HepG2 (cell line): ENCODE measurements at places on chromosomes 11 and 22.
A peak's percentile ranks its signal among the peaks of the same experiment; 100 is the strongest.

DNA sequence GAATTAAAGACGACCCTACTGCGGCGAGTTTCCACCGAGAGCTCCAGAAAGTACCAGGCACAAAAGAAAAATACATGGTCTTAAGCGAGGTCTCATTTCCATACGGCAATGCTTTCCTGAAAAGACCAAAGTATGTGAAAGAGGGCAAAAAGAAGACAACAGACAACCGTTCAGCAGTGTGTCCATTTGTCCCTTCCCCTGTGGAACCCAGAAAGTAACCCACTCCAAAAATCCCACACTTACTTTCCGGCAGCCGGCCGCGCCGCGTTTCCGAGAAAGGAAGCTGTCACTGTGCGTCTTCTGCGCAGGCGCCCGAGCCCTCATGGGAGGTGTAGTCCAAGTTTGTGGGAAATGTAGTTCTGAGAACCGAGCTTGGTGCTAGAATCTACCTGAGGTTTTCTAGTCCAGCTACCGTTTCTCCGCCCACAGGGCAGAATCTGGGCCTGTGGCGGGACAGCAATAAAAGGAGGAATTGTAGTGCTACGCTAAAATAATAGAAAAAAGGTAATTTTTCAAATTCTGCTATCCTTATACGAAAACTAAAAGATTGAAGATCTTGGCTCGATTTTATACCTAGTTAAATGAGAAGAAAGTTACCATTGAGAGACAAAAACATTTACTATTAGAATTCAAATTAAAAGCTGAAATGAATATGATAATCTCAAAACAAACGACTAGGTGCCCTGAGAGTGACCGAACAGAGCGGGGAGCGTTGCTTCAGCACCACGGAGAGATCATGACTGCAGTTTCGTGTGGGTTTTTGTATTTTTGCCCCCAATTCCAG is at the start of gene PUS3:
TSS of gene PUS3 (minus strand) at position 280 of the 784 bp plus-strand sequence. CDS start 6,922 bp downstream, outside the sequence.
- peak; percentile 78 for DNase-seq

DNA sequence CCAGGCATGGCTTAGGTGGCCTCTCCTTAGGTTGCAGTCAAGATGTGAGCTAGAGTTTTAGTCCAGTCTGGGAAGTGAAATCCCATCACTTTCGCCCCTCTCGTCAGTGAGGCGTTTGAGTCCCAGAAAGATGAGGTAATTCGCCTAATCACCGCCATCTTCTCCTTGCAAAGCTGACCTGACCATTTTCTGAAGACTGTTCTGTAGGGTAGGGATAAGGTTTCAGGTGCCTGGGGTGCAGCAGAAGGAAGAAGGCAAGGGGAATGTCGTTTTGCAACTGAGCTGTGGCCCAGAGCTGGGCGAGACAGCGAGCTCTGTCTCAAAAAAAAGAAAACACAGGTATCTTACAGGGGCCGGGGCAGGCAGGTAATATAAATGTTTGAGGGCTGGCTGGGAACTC is 61.7 kb upstream of the CECR2 start:
- DNase-seq = no peak

DNA sequence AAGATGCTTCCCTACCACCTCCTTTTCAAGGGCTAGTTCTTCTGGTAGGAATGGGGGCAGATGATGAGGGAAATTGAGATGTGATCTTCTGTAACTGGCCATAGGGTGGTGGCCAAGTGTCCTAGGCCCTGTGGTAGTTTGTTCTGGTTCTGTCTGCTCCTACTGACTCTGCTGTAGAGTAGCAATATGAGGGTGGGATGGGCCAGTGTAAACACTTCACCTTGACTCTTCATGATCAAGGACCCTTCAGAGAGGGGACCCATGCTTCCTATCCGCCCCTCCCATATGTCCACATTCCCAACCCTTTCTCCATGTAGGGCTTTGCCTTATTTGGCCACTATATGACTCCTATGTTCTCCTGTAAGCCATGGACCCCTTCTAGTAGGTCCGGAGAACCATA is 230.3 kb upstream of the SESN3 start:
- no peak for DNase-seq

DNA sequence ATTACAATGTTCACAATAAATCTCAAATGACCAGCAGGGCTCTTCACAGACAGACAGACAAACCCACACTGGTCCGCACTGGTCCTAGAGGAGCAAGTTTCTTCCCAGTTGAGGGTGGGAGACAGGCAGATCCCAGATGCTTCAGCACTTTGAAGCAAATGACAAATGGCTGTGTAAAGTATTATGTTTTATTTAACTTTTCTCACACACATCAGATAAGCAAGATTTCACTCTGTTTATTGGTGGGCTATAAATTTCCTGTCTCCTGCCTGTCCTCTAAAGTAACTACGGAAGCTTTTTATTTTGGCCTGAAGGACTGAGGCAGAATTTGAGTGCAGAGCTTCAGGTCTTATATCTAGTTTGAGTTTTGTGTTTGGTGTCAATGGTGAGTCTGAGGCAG is 174.7 kb upstream of the MTNR1B start:
- no peak for DNase-seq

DNA sequence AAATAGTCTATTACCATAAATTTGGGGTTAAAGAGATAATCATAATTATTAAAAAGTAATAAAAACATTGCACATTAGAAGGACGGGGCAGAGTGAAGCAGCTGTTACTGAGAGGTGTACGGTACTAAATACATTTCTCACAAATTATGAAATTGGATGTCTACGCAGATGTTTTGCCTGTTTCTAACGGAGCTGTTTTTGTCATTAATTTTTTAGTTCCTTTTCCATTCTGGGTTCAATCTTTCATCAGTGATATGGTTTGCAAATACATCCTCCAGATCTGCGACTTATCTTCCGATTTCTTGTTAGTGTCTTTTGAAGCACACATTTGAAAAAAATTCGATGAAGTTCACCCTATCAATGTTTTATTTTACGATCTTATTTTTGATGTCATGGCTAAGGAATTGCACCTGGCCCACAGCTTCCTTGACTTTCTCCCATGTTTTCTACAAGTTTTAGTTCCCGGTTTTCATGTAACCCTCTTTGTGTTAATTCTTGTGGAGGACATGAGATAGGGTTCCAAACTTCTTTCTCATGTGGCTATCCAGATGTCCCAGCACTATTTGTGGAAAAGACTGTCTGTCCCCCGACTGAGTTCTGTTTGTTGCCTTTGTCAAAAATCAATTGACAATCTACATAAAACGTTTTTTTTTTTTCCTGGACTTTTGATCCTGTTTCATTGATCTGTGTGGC is 21.3 kb upstream of the KRTAP5-6 start:
- peak; percentile 82 for DNase-seq

DNA sequence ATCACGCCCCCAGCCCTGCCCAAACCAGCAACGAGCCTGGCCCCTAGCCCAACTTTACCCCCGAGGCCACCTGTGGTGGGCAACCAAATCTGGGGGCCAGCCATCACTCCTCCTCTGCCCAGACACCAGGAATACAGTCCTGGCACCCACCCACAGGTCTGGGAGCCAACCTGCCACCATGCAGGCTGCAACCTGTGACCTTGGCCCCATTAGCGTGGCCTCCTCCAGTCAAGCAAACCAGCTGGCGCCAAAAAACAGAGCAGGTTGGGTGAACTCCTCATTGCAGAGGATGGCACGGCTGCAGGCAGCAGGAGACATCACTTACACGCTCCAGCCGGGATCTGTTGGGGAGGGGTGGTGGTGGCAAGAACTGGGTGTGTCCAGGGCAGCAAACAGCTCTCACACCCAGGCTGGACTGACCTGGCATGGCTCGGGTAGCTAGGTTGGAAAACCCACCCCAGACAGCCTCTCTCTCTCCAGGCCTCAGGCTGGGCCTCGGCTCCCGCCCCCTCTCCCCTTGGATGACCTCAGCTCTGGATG is 65.5 kb upstream of the TCF20 start:
- DNase-seq = no peak

DNA sequence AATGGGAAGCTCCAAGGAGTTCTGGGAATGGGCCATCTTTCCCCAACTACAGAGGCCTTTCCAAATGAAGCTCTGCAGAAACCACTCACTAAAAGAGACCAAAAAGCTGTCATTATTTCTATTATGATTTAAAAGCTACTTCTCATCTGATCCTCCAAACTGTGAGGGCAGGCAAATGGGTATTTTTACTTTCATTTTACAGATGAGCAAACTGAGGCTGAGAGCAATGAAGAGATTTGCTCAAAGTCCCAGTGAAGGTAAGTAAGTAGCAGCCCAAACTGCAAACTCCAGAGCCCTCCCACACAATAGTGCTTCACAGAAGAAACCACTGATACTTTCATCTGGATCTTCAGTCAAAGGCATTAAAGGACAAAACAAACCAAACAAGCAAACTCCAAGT is 1.4 kb downstream of the RSPH14 start:
- DNase-seq = no peak

- DNase-seq = no peak
These were observed 7.4 kb downstream of the FADD start for GRCh38 chr11:70210530-70210929.

DNA sequence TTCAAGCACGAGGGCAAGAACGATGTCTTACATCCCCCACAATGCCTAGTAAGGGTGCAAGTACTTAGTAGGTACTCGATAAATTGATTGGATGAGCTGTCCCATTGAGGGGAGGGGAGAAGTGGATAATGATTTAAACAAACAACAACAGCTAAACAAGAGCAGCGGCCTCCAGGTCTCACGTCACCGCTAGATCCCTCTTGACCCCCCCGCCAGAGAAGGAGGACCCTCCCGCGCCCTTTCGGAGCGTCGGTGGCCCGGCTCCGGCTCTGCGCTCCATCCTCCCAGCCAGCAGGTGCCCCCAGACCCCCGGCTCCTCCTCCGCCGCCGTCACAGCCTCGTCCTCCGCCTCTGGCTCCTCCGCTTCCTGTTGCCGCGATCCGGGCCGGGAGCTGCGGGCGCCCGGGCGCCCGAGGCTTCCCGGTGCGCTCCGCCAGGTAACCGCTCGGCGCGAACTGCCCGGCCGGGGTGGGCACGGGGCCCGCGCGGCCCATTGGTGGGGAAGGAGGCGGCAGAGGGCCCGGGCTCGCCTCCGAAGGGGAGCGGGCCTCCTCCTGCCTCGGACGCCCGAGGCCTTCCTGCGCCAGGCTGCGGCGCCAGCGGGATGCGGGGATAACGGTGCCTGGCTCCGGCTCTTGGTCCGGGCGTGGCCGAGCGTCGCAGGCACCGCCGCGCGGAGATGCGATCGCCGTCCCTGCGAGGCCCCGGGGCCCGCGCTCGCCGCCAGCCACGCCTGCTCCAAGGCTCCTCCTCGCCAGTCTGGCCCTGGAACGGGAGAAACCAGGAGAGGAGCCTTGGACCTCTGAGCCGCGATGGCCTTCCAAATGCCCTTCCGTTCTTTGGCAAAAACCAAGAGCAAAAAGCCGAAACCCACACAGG is at the start of gene TLCD5:
TSS of gene TLCD5 (plus strand) at position 368 of the 879 bp plus-strand sequence. CDS start 2,143 bp downstream, outside the sequence.
- peak; percentile 53 for DNase-seq

DNA sequence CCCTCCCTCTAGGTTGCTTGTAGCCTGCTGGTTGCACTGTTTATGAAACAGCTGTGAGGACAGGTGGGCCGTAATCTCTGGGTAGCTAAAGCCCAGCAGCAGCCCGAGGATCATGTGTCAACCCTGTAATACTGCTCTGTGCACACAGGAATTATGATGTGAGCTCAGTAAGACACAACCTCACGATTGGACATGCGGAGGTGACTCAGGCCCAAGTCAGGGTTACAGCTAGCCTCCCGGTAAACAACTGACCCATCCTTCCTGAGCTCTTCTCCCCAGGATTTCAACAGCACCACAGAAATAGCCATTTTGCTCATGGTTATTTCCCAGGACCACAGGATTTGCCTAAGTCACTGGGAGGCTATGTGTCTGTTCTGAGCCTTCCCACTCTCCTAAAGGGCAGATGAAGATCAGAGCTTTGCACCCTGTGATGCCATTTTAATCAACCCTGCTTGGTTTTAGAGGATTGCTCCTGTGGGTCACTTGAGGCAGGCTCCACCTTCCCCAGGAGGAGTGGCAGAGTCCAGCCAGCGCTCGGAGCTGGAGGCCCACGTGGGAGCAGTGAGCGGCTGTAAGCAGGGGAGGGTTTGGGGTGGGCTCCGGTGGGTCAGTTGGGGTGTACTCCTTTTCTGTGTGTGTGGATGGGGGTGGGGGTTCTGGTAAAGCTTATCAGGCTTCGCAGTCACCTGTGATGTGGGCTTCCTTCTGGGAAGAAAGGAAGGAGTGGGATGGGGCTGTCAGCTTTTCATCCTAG is at the start of gene AMPD3:
TSS of gene AMPD3 (plus strand) at position 387 of the 754 bp plus-strand sequence. CDS start 6,256 bp downstream, outside the sequence.
- peak; percentile 65 for DNase-seq

DNA sequence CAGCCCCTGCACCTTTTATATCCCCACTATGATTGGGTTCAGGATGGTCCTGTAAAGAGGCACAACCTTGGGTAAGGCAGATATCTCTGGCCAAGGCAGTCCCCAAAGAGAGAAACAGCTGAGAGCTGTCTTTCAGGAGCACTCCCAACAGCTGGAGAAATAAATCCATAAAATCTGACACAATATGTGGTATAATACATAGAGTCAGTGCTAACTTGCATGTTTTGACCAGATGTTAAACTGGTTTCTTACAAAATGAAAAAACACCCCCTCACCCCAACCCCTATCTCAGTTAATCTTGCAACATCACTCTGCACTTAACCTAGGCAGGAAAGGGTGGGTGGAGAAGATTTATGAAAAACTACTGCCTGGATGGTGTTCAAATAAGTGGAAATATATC is 44.0 kb upstream of the C11orf87 start:
- DNase-seq = no peak

- DNase-seq = peak; percentile 7
These were observed 208.8 kb downstream of the DCDC1 start for GRCh38 chr11:31160504-31161422.
